Stimulated activated CD4-positive, alpha-beta T cell treated with anti-CD3 and anti-CD28 coated beads, Interleukin-4, amount 100 ng/mL, for 48 hours (primary cell): ENCODE measurements at places on chromosomes 1 and 21.

GRCh38 chr1:174812016-174812415, 187.7 kb upstream of the CACYBP start:
- no peak for DNase-seq

DNA sequence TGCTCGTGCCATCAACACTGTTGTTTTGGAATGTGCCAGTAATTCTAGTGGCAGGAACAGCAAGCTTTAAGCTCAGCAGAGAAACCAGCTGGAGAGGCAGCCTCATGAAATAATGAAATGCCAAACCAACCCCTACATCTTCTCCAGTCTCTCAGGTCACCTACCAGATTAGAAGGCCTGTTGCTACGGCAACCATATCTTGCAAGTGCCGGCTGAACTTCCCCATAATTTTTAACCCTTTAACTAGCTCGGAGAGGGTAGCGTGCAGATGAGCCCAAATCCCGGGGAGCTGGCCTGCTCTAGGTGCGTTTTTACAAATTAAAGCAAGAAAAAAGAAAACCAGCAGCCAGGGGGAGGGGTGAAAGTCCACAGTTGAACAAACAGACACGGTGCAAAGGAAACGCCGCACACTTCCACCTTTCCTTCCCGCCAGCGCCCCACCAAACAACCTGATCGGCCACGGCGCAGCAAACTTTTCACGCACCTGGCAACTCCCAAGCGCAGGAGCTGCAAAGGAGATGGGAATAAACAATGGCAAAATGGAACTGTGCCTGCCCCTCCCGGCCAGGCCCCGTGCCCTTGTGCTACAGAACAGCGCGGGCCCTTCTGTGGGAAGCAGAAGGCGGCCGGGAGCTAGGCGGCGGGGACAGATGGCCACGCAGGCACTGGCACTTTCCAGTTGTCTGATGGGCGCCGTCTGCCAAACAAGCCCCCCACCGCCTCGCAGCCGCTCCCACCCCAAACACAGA, 50.1 kb downstream of the SSBP3 start:
- DNase-seq, result no peak

DNA sequence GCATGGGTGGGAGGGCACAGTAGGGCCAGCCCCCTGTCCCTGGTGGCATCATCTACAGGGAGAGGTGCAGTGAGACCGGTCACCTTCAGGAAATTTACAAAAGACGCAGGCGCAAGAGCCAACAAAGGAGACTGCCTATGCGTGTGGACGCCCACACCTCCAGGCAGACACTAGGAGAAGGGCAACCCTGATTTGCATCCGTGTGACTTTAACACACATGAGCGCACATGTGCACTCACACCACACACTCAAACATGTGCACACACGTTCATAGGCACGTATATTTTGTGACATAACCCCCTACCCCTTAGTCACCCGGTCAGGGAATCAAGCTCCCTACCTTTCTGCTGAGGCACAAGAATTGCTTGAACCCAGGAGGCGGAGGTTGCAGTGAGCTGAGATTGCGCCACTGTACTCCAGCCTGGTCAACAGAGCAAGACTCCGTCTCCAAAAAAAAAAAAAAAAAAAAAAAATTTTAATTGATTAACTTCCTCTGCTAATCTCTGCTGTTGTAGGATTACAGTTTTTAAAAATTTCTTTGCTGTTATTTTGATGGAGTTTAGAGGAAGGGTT, 84.7 kb upstream of the SLC25A33 start:
- no peak for DNase-seq

GRCh38 chr1:10917513-10918454, 94.7 kb upstream of the TARDBP start:
- no peak for DNase-seq

DNA sequence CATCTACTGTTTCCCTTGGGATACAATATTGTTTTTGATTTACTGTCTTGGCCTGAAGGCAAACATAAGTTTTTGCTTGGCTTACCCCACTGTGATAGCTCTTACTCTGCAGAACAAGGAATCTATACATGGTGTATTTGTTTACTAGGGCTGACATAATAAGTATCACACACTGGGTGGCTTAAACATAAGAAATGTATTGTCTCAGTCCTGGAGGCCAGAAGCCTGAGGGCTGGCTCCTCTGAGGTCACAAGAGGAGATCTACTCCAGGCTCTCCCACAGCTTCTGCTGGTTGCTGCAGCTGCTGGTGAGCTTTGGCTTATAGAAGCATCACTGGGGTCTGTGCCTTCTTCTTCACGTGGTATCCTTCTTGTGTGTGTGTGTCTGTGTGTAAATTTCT, 30.7 kb upstream of the IGSF5 start:
- DNase-seq, result no peak

DNA sequence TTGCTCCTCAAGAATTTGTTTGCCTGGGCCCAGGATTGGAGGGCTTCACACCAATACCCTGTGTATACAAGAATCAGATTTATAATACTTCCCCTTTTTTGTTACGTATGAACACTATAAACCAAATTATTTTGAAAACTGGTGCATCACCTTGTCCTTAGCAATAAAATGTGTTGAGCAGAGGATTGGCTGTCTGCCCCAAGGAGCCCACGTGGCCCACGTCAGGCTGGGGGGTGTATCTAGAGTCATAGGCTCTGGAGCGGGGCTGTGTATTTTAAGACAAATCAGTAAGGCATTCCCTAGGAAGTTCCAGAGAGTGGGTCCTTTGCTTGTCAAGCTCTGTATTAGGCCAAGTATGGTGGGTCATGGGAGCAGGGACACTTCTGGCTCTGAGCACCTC, 2.0 kb upstream of the ST3GAL3 start:
- DNase-seq, result no peak

DNA sequence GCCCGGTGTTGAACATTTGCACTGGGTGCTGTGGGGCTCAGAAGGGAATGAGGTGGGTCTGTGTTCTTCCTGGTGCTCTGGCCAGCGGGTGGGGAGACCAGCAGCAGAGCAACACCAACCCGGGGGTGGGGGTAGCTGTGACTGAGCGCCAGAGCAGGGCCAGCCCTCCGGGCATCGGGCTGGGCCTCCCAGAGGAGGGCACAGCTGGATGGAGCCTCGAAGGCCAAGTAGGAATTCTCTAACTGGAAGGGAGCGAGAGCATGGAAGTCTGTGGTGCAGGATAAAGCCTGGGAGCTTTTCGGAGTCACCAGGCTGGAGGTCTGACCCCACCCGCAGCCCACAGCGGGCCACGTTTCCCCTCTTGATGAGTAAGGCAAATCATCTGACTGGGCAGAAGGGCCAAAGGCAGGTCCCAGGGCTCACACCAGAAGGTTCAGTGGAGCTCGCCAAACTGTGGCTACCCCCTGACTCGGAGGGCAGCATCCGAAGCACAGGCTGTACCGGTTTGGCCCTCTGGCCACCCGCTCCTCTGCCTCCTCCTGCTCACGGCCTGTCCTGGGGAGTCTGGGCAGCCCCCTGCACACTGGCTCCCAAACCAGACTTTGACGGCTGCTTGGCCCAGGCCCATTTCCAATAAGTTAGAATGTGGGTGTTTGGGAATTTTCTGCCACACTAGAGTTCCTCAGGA, 18.8 kb downstream of the SLC1A7 start:
- no peak for DNase-seq

- DNase-seq, result no peak
Observed at GRCh38 chr21:35476621-35477395, 427.7 kb upstream of the RUNX1 start.

- DNase-seq, result no peak
Observed at GRCh38 chr1:229058729-229059128, 212.2 kb upstream of the RAB4A start.

DNA sequence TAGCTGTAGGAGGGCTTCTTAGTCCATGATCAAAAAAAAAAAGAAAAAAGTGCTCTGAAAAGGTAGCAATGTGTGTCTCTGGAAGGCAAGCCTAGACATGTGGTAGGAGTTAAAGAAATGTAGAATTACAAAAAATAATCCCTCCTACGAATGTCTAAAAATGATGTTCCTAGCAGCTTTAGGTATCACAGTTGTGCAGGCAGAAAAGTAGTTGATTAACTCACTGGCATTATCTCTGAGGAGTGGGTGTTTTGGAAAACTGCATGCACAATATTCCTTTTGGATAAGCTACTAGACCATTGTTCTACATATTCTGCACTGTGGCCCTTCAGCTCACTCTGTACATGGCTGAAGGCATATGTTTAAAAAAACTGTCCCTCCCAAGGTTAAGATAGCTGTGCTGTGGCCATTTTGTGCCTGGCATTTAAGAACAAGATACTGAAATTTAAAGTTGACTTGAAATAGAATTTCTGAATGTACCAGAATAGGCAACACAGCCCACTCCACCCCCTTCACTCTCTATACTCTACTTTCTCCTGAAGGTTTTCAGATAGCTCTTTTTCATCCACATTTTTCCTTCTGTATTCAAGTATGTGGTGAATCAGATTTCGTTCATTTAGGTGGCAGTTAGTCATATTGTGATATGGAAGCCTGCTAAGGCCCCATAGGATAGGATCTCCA, 463.9 kb upstream of the LRRC7 start:
- DNase-seq, result no peak

GRCh38 chr1:201074018-201074417, 38.2 kb downstream of the CACNA1S start:
- DNase-seq, result no peak

DNA sequence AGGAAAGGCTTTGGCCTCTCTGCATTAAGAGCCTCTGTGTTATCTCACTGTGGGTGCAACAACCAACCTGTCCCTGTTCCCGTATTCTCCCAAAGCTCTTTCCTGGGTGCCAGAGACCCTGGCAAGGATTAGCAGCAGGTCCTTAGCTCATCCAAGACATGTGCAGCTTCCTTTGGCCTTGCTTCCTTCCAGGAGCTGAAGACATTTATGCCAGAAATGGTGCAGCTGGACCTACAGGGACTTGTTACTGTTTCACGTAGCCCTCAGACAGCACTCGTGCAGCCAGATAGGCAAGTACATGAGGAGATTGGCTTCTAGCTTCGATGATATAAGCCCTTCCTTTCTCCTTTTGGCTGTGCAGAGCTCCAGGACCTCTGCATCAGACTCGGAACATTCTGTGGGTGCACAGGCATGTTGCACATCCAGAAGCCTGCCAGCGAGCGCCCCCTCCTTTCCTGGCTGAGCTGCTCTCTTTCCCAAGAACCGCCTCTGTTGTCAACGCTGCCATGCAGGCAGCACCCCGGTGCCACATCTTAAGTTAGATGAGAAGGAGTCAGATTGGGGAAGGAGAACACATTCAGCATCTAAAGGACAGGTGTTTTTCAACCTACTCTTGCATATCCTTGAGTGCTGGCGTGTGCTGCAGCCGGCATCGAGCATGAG, 284.5 kb upstream of the PLXNA2 start:
- no peak for DNase-seq

DNA sequence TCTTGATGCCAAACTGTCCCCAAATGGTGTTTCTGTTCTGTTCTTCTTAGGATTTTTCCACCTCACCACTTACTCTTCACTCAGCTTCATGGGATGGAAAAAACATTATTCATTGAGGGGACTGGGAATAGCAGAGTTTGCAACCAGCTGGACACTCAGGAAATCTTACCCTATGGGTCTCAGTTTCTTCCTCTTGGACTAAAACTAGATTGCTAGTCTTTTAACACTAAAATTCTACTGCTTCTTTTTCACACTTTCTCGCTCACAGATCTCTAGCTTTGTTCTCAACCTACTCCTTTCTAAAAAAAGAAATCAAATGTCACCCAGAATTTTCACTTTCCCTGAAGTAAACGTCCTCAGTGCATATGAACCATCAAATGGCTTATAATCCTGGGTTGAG, 4.8 kb downstream of the KMO start:
- no peak for DNase-seq

GRCh38 chr1:67299296-67299695, 8.4 kb upstream of the IL12RB2 start:
- no peak for DNase-seq

DNA sequence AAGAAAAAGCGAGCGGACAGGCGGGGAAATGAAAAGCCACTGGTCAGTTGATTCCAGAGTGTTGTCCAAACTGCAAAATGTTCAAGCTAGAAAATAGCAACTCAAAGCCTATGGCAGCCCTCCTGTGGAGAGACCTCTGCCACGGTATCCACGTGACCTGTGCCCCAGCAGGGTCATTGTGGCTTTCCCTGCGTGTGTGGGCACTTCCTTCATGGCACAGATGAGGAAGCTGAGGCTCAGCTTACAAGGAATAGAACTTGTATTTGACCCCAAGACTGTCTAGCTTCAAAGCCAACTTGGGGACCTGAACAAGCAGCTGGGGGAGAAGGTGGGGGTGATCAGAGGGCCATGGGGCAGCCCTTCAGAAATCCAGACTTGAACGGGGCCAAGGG, 15.6 kb upstream of the PLEKHG5 start:
- DNase-seq, result no peak

DNA sequence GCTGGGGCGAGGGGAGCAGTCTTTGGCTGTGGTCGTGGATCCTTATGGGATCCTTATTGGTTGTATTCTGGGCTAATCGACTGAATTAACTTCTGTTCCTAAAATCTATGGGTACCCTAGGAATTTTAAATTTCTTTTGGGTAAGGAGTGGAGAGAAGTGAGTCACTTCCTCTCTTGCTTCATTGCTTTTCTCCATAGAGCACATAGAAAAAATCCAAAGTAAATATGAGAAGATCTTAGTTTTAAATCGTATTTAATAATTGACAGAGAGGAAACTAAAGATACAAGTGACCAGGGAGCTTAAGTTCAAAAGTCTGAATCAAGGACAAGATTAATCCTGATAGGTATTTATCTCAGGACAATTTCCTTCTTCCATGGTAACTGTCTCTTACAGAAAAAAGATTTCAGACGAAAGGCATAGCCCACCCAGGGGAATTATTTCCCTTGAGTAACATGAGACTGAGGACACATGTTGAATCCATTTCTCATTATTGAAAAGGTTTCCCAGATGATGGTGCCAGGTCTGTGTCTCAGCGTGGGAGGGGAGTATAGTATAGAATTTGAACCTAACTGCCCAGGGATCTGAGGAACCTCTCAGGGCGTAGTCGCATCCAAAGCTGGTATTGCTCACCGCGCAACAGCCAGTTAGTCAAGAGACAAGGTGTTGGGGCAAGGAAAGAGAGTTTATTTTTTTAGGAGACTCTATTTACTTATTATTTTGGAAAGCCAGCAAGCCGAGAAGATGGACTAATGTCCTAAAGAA, 28.7 kb upstream of the FASLG start:
- DNase-seq, result no peak

GRCh38 chr1:203091761-203092330, 6.0 kb upstream of the MYOG start:
- no peak for DNase-seq

GRCh38 chr1:27831568-27832410, 1.2 kb downstream of the PPP1R8 start:
- DNase-seq, result no peak
